Activated CD4-positive, alpha-beta T cell treated with anti-CD3 and anti-CD28 coated beads for 24 hours (primary cell): ENCODE measurements at places on chromosomes 4 and X.

- no peak for DNase-seq
Measured at GRCh38 chr4:83536362-83537272, 709 bp downstream of the GPAT3 start.

DNA sequence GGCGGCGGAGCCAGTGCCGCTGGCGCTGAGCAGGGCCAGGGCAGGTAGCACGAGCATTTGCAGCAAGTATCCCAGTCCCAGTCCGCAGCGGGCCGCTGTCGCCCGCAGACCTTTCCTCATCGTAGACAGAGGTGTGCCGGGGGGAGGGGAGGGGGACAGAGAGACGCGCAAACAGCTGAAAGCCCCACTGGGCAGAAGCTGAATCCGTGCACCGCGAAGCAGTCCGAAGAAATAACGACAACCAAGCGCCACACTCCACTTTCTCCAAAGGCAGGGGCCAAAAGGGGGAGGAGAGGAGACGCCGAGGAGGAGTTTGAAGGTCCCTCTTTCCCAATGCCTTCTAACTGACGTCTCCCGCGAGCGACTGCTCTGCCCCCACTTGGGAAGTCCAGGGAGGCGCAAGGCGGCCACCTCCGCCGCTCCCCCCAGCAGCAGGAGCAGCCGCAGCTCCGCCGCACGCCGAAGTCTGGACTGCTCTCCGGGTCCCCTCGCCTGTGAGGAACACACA, at the start of gene UNC5C:
TSS of gene UNC5C (minus strand) at position 236 of the 508 bp plus-strand sequence.
- no peak for DNase-seq

DNA sequence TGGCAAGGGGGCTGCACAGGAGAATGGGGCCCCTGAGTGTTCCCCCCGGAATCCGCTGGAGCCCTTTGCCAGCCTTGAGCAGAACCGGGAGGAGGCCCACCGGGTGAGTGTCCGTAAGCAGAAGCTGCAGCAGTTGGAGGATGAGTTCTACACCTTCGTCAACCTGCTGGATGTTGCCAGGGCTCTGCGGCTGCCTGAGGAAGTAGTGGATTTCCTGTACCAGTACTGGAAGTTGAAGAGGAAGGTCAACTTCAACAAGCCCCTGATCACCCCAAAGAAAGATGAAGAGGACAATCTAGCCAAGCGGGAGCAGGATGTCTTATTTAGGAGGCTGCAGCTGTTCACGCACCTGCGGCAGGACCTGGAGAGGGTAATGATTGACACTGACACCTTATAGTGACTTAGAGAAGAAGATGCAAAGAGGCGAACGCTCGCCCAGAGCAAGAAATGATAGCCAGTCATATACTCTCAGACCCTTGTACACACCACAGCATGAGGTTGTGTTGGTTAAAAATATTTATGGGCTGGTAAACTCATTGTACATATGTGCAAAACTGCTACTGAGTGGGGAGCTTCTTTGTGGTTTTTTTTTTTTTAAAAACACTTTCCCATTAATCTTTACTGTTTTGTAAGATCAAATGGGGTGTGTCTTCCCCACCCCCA, 52.5 kb downstream of the JADE1 start:
- DNase-seq: no peak

DNA sequence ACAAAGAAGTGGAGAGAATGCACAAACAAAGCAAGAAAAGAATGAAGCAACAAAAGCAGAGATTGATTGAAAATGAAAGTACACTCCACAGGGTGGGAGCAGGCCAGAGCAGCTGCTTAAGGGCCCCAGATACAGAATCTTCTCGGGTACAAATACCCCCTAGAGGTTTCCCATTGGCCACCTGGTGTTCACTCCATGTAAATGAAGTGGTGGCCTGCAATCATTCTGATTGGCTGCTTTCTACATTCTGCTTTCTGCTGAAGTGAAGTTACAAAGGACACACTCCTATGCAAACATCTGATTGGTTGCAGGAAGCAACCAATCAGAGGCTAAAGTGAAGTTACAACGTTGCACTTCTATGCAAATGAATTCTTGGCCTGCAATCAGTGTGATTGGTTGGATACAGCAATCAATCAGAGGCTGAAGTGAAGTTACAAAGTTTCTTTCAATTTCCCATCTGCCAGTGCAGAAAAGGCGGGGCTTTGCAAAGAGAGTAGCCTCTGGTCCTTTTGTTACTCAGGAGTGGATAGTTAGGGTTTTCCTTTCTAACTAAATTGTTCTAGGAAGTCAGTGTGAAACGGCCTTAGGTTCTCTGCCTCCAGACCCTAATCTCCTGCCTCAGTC, 19.0 kb upstream of the GPC4 start:
- no peak for DNase-seq
